ENCODE measurements at places on chromosomes 2 and 18.

DNA sequence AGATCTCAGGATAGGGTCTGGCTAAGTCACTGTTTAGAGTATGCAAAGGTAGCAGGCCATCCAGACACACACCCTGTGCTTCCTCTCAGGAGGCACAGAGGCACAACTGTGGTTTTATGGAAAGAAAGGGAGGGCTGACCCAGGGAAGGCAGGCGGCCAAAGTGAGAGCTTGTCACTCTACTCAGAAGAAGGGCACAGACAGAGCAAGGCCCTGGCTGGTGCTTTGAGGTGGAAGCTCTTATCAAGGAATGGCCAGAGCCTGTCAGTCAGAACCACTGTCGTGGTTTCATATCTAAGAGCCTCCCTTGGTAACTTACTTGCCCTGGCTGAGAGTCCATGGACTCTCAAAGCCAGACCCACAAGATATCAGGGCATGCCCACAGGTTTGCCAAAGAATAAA is 40.7 kb downstream of the SLC9A2 start:
- peaks cover 7% of the 10 kb centered on the region for H3K4me1 ChIP-seq
- no peak overlapping the region for H3K4me3 ChIP-seq
- no peaks in the 10 kb centered on the region for H3K36me3 ChIP-seq
- DNase-seq = no peak

GRCh38 chr2:107466241-107466640 is 360.5 kb upstream of the RGPD4 start:
- H3K27ac ChIP-seq = no peak overlapping the region
- no peaks in the 10 kb centered on the region for H3K36me3 ChIP-seq
- no peaks in the 10 kb centered on the region for H3K27me3 ChIP-seq

DNA sequence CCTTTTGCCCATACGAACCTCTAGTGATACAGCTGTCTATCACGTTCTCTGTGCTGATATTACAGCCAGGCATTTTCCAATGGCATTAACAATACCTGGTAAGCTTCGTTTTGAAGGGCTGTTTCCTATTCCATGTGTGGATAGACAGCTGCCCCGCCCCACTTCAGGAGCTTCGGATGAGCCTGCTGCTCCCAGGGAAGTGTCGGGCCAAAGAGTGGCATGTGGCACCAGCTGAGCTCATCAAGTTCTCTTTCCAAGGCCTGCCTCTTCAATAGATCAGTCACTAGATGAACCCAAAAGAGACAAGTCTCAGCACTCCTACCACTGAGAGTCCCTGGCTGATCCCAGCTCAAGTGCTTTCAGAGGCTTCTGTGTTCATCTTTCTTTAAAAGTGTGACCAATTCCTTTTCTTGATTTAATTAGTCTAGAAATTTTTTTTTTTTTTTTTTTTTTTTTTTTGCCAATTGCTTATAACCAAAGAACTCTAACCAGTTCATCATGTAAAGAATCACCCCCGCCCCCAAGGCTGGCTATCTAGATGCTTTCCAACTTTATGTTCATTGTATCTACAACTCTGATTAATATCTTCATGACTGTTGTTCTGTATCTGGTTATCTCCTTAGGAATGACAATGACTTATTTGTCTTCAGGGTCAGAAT is 46.6 kb downstream of the HDAC4 start:
- no peaks in the 10 kb centered on the region for H3K4me1 ChIP-seq
- peaks cover 13% of the 10 kb centered on the region for H3K36me3 ChIP-seq
- DNase-seq = no peak
- H3K27ac ChIP-seq = no peak overlapping the region

GRCh38 chr18:48122816-48123215 is 192.4 kb upstream of the SMAD2 start:
- no peaks in the 10 kb centered on the region for H3K36me3 ChIP-seq
- H3K4me1 ChIP-seq = no peaks in the 10 kb centered on the region
- no peak overlapping the region for H3K4me3 ChIP-seq

DNA sequence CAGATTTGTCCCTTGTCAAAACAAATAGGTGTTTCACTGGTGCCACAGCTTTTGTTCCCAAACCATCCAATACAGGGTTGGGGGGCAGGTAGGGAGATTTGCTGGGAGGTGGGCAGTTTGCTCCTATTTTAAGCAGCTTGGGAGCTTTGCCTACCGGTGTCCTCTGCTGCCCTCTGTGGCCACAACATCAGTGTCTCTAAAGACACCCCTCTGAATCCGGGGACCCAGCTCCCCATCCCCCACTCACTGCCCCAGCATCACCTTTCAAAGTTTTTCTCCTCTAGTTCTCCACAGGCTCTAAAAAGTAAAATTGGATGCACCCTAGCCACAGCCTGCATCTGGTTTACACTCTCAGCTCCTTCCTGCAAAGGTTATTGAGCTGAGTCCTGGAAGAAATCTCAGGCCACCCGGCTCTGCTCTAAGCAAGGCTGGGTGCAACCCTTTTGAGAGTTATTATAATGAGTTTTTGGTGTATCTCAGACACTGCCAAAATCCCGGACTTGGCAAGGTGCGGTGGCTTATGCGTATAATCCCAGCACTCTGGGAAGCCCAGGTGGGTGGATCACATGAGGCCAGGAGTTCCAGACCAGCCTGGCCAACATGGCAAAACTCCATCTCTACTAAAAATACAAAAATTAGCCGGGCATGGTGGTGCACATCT is 2.9 kb upstream of the EPAS1 start:
- H3K27me3 ChIP-seq = peaks cover 14% of the 10 kb centered on the region
- H3K36me3 ChIP-seq = no peaks in the 10 kb centered on the region
- no peak overlapping the region for H3K27ac ChIP-seq
- peak; percentile 41 for DNase-seq
- H3K4me1 ChIP-seq = peaks cover 27% of the 10 kb centered on the region
- H3K4me3 ChIP-seq = no peak overlapping the region

GRCh38 chr2:174703430-174703829 is 60.8 kb downstream of the CHRNA1 start:
- peaks cover 7% of the 10 kb centered on the region for H3K27me3 ChIP-seq
- no peaks in the 10 kb centered on the region for H3K4me1 ChIP-seq
- no peak for DNase-seq
- H3K36me3 ChIP-seq = no peaks in the 10 kb centered on the region
- H3K4me3 ChIP-seq = no peak overlapping the region
- no peak overlapping the region for H3K27ac ChIP-seq

DNA sequence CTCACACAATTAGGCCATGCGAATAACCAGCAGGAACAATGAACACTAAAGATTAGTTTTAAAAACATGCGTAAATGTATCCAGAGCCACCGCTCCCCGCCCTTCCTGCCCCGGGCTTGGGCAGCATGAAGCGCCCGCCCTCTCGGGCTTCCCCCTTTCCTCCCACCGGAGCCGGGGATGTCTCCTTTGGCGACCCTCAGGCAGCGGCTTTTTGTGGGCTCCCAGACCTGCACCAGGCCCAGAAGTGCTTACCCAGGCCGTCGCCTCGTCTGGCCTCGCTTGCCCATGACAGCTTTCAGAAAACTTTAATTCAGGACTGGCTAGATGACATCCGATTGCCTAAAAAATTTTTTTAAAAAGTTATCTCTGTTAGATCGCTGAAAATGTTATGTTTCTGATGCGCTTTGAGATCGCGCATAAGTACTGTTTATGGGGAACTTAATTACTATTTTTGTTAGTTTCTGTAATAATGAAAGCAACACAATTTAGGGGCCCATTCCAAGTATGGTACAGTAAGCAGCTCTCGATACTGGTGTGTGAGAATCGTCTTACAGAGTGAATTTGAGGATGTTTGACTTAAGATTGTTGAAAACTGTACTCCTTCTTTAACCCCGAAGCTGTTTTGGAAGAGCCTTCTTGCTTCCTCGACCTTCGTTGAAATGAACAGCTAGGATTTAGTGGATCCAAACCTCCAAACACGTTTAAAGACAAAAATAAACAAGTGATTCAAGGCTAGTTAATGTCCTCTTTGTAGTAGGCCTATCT is 1.1 kb downstream of the MAP3K20 start:
- DNase-seq = no peak
- H3K4me3 ChIP-seq = peak overlapping the region; percentile 60
- H3K4me1 ChIP-seq = peaks cover 9% of the 10 kb centered on the region

DNA sequence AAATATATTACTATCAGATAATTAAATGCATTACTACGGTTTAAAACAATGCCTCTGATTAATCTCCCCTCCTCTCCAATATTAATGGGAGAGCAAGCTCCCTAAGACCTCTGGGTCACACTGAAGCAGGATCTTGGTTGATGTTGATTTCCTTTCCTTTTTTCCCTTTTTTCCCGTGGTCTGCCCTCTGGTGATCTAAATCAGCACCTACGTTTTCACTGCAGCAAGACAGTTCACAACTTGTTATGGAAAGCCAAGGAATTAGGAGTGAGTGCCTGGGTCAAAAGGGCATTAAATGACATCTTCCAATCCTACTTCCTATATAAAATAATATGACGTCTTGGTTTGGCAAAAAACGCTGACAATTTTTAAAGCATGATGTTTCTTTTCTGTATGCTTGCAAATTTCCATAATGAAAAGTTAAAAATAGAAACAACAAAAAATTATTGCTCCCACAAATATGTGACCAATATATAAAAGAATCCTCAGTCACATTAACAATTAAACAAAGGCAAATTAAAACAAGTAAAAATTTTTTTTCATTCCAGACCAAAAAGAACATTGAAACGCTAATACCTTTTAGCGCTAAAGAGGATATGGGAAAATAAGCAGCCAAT is 7.9 kb upstream of the CFAP36 start:
- DNase-seq = no peak
- H3K4me1 ChIP-seq = no peaks in the 10 kb centered on the region
- no peak overlapping the region for H3K4me3 ChIP-seq
- no peak overlapping the region for H3K27ac ChIP-seq
- no peaks in the 10 kb centered on the region for H3K27me3 ChIP-seq

DNA sequence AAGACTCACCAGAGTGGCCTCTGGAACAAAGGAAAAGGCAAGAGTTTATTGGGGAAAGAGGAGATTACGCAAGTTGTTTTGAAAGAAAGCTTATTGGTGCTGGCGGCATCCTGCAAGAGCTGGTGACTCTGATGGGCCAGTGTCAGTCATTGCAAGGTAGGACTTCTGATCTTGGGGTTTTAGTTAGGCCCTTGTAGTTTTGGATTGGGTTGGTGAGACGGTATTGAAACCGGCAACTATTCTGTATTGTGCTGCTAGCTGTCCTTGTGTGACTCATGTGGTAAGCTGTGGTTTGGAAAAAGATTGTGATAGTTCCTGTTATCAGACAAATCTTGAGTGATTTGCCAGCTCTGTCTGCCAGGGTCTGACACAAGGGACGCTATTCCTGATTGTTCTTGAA is 159.1 kb upstream of the PIEZO2 start:
- H3K27me3 ChIP-seq = no peaks in the 10 kb centered on the region
- no peak overlapping the region for H3K27ac ChIP-seq
- H3K4me3 ChIP-seq = no peak overlapping the region

DNA sequence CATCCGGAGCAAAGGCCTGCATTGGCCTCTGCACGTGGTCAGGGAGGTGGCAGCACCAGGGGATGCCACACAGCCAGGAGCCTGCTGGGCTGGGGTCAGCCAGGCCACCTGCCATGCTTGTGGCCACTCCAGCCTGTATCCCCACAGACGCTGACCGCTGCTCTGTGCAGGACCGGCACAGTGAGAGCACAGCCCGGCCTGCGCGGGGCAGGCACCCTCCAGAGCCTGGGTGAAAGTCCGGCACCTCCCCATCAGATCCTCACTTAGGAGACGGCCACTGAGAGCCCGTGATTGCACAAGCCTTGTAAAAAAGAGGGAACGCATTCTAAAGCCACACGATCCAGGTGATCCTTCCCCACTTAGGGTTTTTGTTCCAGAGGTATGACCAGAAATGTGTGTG is 42.2 kb downstream of the TWIST2 start:
- no peak overlapping the region for H3K4me3 ChIP-seq
- no peaks in the 10 kb centered on the region for H3K27me3 ChIP-seq
- H3K27ac ChIP-seq = no peak overlapping the region

GRCh38 chr2:225272173-225272572 is 127.3 kb upstream of the NYAP2 start:
- no peaks in the 10 kb centered on the region for H3K27me3 ChIP-seq
- no peaks in the 10 kb centered on the region for H3K4me1 ChIP-seq

- no peak overlapping the region for H3K27ac ChIP-seq
- no peak overlapping the region for H3K4me3 ChIP-seq
- no peaks in the 10 kb centered on the region for H3K27me3 ChIP-seq
- H3K4me1 ChIP-seq = no peaks in the 10 kb centered on the region
Observed at GRCh38 chr2:32330136-32330535, 26.7 kb upstream of the BIRC6 start.

DNA sequence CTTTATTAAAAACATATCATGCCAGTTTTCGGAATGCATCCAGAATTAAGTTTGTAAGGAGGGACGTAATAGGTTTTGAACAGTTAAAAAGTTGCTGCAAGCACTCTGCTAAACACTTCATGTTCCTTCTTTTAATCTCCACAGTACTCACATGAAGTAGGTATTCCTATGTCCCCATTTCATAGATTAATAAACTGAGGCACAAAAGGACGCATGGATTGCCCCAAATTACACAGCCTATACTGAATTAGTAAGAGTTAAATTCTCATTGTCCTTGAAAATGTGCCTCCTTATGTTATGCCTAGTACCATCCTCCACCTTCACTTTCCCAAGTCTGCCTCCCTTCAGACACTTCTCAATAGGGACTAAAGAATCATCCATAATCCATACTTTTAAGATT is 358.9 kb upstream of the ATP5MC3 start:
- no peaks in the 10 kb centered on the region for H3K4me1 ChIP-seq
- no peak overlapping the region for H3K4me3 ChIP-seq
- H3K27me3 ChIP-seq = no peaks in the 10 kb centered on the region
- H3K27ac ChIP-seq = no peak overlapping the region
- H3K36me3 ChIP-seq = no peaks in the 10 kb centered on the region
- DNase-seq = no peak

- H3K36me3 ChIP-seq = no peaks in the 10 kb centered on the region
- no peaks in the 10 kb centered on the region for H3K4me1 ChIP-seq
- no peak overlapping the region for H3K27ac ChIP-seq
- H3K27me3 ChIP-seq = no peaks in the 10 kb centered on the region
- no peak for DNase-seq
Observed at GRCh38 chr2:198628596-198628995, 824.2 kb downstream of the PLCL1 start.

DNA sequence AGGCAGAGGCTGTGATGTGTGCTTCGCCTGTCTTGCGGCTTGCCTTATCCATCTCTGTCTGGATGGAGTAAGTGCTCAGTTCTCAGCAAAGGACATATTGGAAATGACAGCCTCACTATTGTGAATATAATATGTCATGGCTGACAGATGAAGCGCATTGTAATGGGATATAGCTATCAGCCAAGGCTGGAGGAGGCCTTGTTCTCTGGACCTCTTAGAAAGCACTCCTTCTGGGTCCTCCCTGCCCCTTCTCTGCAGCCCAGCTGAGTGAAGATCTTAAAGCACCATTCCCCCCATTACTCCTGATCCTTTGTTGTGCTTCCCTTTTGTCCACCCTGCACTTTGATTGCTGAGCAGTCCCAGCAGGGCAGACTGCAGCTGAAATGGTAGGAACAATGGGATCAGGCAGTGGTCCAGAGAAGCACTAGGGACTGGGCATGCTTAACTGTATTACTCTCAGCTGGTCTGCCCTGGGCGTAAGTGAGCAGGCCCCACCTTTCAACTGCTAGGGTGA is 265.3 kb downstream of the SETBP1 start:
- no peak for DNase-seq
- no peak overlapping the region for H3K27ac ChIP-seq
